ENCODE measurements at places on chromosomes 1 and 21. TPM values are rescaled to one million over a fixed set of nuclear protein-coding genes. Genes with fewer than 3 reads are reported as not detected.

The MLLT11 gene
- polyA plus RNA-seq, result 11.1 TPM

The FAM163A gene
- polyA plus RNA-seq, result 0.31 TPM

The PDPN gene
- 29.8 TPM for polyA plus RNA-seq

The LRRC71 gene
- polyA plus RNA-seq, result 0.83 TPM

The ABL2 gene
- polyA plus RNA-seq, result 8.6 TPM

The ITSN1 gene
- 34.1 TPM for polyA plus RNA-seq

The RERE gene
- 93.9 TPM for polyA plus RNA-seq

- DNase-seq, result no peak
These were observed 157.8 kb upstream of the LRRC7 start for GRCh38 chr1:69409731-69410456.

GRCh38 chr1:1910033-1910465, 5.0 kb upstream of the CALML6 start:
- DNase-seq, result no peak

GRCh38 chr21:41429305-41429704, 3.3 kb downstream of the MX1 start:
- no peak for DNase-seq

GRCh38 chr1:243253211-243253925, 1.7 kb downstream of the CEP170 start:
- DNase-seq, result peak; percentile 18

GRCh38 chr1:65979136-65980044, 186.7 kb downstream of the PDE4B start:
- no peak for DNase-seq

DNA sequence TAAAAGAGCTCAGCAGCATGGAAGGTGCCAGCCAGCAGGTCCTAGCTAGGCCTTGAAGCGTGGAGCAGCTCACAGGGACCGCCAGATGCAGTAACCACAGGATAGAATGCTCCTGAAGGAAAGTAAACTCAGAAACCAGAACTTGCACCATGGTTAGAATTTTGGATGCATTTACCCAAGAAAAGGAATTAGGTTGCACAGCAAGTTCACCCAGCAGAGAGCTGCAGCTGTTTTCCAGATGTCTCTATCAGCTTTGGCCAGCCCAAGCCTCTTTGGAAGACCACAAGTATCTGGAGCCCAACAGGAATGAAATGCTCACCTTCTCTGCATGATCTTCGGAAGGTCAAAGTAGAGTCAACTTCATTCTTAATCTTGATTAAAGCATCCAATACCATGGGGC, 21.0 kb upstream of the ATP13A2 start:
- DNase-seq, result no peak

DNA sequence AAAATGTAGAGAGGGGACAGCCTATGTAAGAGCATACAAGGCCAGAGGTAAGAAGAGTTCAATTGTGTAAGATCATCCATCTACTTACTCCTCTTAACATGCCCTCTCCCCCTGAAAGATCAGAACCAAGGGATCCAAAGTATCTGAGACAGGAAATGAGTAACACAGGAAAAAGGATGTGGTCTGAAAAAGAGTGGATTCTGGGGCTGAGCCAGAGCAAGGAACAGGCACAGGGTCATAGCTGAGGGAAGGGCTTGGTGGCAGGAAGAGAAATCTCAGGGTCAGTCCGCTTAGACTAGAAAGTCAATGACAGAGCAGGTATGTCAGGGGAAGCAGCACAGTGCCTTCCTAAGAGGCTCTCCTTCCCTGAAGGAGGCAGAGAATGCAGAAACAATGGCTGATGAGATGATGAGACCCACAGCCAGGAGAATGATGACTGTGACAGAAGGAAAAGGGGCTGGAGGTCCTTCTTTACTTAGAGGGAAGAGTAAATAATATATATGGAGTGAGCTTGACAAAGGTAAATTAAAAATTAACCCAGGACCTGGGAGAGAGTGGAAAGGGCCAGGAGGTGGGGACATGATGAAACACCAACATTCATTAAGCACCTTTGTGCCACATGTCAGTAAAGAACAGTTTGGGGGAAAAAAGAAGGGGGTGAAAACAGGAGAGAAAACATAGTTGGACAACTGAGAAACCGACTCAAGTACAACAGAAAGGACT, 26.2 kb upstream of the A3GALT2 start:
- no peak for DNase-seq

- no peak for DNase-seq
These were observed 246.5 kb downstream of the TOMM20 start for GRCh38 chr1:234881893-234882771.

DNA sequence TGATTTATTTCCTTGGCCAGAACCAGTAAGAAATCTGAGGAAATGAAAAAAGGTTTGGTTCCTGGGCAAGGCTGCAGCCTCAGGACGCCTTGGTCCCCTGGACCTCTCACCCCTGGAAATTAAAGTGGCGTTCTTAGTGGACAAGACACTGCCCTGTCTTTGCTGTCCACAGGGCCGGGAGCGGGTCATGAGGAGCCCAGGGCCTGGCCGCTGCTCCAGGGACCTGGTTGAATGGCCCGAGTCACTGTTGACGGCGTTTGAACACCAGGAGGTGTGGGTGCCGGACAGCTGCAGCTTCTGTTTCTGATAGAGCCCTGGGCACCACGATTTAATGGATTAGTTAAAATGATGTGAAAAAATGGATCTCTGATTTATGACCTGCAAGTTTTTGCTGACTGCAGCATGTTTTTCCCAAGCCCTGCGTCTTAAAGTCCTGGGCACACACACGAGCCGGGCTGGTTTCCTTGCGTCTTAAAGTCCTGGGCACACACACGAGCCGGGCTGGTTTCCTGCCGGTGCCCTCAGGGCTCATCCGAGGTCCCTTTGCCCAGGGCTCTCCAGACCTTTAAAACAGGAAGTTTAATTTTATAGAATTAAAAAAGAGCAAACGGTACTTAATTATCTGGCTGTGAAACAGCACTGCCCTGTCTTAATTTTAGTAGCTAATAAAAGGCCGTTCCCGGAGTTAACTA, 74.1 kb upstream of the ACTRT2 start:
- no peak for DNase-seq

DNA sequence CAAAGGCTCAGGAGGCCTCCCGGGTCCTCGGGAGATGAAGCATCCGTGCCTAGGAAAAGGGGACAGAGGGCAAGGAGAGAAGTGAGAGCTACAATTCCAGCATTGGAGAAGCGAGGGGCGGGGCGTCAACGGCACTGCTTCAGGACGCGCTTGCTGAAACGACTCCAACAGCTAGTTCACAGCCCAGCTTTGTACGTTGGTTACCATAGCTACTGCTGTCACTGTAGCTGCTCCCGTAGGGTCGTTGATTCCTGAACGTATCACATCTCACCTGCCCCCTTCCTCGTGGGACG, 63.1 kb downstream of the TOR1AIP2 start:
- DNase-seq, result no peak

GRCh38 chr21:45443595-45444181, 38.7 kb downstream of the COL18A1 start:
- DNase-seq, result no peak

DNA sequence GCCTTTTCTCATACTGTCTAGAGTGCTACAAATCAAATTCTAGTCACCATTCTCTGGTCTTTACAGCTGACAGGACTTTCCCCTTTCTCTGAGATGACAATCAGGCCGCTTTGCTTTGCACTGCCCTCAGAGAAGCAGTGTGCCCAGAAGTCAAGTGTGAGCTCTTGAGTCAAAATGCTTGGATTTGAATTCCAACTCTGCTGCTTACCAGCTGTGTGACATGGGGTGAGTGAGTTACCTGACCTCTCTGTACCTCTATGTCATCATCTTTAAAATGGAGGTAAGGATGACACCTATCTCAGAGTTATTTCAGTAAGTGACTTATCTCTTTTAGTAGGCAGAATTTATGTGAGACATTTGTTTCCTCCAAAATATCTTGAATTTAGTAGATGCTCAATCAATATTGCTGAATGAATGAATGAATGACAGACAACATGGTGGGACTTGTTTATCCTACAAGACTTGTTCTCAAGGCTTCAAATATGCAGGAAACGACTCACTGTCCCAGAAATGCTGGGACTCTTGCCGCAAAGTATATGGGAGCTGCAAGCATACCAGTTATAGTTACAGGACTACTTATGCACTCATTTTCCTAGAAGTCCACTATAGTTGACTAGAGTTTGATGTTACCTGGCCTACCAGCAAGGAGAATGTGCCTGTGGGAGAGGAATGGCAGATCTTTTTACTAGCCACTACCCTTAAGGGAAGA, 38.1 kb upstream of the A3GALT2 start:
- no peak for DNase-seq

DNA sequence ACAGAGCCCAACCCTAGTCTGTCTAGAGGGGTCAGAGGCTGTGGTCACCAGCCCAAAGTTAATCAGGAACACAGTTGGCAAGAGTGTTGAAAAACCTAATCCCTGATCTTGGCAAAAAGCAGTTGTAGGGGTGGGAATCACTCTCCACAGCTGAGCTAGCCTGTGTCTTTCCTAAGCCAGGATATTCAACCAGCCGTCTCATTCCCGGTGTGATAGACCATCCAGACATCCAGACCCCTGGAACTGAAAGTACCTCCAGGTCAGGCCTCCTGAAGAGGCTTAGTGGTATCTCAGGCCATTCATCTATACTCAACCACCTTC, 4.9 kb downstream of the LHX9 start:
- no peak for DNase-seq

DNA sequence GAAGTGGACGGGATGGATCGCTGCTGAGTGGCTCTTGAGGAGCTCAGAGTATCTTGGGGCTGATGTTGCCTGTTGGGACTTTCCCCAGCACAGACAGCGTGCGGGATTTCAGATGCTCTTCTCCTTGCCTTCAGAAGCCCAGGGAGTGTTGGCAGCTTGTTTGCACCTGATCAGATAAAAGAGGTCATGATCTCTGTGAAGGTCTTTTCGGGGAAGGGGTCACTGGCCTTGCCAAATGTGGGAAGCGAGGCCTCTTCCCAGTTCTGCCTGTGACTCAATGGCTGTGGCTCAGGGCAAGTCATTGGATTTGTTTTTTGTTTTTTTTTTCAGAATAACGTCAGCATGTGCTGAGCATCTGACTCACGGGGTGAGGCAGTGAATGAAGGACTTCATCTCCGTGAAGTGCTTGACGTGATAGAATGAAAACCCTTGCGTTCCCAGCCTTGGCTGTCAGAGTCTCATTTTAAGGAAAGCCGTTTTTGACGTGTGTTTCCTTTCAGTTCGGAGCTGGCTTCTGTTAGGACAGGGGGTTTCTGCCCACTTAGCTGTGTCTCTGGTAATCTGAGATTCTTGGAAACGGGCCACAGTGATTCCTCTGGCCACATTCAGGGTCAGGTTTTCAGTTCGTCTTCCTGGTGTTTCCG, 46.7 kb downstream of the GALNT2 start:
- DNase-seq, result peak; percentile 28

DNA sequence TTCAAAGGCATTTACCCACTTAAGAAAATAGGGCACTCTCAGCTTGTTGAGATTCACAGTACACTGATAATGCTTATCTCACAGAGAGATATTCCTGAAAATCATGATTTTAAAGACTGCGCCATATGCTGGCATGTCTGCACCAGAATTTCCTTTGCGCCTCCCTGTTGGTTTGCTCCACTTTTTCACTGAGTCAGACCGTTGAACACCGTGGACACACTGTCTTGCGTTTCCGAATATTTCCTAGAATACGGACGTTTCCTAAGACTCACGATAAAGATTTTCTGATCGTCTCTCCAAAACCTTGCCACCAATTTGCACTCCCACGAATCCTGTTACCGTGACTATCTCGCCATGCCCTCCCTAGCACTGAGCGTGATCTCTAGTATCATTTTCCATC, 497 bp upstream of the C1orf115 start:
- no peak for DNase-seq

GRCh38 chr1:32411261-32411660, 17.0 kb upstream of the BSDC1 start:
- DNase-seq, result no peak

DNA sequence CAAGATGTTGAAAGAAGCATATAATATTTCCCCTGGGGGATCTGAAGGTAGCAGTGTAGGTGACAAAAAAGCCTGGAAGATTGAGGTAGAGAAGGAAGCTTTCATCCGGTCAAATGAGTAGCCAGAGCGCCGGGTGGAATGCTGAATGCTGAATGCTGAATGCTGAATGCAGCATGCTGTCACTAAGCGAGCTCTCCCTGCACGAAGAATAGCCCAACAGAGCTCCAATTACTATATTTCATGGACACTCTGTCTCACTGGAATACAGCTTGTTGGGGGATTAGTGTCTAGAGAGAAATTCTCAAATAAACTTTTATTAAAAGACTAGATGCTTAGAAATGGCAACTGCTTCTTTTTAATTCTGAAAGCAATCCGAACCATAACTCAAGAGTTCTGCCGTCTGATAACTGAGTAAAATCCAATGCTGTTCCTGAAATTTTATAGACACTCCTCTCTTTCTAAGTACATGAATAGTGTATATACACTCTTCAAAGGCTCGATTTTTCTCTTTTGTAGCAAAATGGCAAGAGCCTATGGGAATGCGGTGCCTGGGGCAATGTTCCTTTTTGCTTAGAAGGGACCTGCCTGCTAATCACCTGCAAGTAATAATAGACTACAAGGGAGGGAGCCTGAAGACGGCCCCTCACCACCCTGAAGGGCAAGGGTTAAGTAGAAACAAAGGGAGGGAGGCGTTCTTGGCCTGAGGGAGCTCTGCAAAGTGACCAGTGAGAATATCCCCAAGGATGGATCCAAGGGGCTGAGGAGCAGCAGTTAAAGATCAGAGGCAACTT, 203.7 kb upstream of the ESRRG start:
- no peak for DNase-seq

DNA sequence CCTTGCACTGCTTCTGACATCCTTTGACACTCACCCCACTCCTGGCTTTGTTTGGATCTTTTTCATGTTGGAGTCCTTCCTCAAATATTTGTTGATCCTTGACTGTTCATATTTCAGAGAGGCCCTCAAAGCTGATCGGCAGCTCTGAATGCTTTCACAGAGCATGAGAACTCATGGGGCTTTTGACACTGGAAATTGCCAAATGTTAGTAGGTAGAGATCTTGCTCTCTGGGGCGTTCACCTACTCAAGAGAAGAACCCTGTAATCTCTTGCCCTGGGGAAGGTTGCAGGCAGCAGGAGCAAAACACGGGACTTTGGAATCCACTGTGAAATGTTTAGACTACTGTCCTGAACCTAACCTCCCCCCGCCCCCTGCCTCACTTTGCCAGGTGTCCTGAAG, 67.4 kb upstream of the STUM start:
- no peak for DNase-seq

DNA sequence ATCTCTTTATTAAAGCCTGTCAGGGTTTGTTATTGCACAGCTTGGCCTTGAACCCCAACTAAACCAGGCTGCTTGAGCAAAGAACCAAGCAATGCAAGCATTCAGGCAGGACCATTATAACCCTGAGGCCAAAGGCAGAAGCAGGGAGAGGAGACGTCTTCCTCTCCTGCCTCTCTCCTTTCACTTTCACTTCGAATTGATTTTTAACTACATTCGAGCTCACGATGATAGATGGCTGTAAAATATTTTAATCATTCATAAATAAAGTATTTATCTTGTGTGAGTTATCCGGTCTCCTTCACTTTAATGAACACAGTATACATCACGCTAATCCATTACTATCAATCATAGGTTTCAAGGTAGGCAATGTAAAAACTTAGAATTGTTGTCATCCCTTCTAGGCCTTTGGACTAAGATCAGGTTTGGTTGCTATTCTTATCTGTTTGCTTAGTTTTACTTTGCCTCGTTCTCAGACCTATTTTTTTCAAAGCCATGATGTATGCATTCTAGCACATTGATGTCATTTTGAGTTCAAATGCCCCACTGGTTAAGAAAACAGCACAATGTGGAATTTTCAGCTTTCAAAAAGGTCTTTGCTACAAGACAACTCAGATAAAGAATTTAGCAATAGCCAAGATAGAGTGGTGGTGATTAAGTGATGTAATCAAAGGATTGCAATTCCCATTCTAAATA, 480.2 kb upstream of the RUNX1 start:
- no peak for DNase-seq

- DNase-seq, result no peak
These were observed 49.4 kb downstream of the CAPN9 start for GRCh38 chr1:230796626-230797025.
